ENCODE measurements at places on chromosomes 3 and 15.
A peak's percentile ranks its signal among the peaks of the same experiment; 100 is the strongest.

DNA sequence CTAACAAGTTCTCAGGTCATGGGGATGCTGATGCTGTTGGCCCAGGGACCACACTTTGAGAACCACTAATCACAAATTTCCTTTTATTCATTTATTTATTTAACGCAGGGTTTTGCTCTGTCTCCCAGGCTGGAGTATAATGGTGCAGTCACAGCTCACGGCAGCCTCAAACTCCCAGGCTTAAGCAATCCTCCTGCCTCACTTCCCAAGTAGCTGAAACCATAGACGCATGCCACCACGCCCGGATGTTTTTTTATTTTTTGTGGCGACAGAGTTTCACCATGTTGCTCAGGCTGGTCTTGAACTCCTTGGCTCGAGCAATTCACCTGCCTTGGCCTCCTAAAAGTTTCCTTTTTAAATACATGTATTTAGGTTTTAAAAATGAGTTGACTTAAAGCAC, 20.7 kb upstream of the ISLR2 start:
- no peak for DNase-seq

DNA sequence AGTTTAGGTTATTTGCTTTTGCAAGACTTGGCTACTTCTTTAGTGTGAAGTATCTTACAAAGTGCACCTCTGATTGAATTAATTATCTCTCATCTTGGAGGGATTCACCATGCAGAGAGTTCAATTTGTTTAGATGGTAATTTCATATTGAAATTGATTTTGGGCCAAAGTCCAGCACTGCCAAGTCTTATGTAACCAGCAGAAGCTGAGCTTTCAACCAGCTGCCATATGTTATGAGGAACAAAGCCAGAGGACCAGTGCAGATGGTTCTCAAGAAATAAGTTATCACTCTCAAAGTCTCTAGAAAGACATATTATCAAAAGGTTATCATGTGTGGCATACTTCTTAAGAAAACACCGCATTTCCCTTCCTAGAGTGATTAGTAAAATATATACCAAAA, 29.0 kb downstream of the ABHD6 start:
- no peak for DNase-seq

- peak; percentile 74 for DNase-seq
Observed at GRCh38 chr15:75454471-75455378, 3.2 kb upstream of the SIN3A start.

DNA sequence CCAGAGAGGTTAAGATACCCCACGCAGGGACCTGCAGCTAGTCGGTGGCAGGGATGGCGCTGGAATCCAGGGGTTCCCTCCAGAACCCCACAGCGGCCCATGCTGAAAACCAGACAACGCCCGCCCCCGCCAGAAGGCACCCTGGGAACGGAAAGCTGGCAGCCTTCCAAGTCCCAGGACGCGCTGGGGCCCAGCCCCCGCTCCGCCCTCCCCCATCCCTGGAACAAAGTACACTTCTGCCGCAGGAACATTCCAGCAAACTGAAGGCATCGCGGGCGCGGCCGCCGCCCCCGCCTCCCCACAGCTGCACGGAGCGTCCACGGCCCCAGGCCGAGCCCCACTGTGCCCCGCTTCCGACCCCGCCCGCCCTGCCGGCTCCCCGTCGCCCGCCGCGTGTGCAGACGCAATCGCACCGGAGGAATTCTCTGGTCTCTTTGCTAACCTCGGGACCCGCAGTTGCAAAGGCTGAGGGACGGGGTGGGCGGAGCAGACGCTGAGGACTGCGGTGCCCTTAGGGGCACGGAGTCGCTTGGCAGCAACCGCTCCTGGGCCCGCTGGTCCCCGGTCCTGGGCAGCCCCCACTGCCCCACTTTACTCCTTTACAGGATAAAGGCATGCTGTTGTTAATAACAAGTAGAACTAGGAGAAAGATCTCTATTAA, 44.8 kb upstream of the RNU6-1 start:
- peak; percentile 21 for DNase-seq

GRCh38 chr15:37872661-37873060, 61.8 kb upstream of the TMCO5A start:
- DNase-seq, result no peak

GRCh38 chr15:40906991-40907802, 12.9 kb downstream of the VPS18 start:
- DNase-seq, result peak; percentile 63

DNA sequence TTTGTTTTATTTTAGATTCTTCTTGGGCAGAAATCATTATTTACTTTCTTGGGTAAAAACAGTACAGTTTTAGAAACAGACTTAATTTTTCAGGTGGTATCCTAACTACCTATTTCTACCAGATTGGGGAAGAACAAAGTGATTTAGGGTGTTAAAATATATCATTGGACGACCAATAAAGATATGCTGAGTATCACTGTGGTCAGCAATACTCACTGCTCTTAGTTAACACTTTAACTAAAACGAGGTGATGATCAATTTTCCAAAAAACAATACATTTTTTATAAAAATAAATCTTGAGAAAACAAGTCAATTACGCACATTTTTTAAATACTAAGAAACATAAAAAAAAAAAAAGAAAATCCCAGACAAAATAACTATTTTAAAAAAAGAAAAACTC, 3.6 kb downstream of the COPS2 start:
- DNase-seq, result no peak

GRCh38 chr15:89822951-89823711, 8.5 kb upstream of the ANPEP start:
- no peak for DNase-seq

- no peak for DNase-seq
Observed at GRCh38 chr3:123479891-123480290, 31.0 kb upstream of the ADCY5 start.

DNA sequence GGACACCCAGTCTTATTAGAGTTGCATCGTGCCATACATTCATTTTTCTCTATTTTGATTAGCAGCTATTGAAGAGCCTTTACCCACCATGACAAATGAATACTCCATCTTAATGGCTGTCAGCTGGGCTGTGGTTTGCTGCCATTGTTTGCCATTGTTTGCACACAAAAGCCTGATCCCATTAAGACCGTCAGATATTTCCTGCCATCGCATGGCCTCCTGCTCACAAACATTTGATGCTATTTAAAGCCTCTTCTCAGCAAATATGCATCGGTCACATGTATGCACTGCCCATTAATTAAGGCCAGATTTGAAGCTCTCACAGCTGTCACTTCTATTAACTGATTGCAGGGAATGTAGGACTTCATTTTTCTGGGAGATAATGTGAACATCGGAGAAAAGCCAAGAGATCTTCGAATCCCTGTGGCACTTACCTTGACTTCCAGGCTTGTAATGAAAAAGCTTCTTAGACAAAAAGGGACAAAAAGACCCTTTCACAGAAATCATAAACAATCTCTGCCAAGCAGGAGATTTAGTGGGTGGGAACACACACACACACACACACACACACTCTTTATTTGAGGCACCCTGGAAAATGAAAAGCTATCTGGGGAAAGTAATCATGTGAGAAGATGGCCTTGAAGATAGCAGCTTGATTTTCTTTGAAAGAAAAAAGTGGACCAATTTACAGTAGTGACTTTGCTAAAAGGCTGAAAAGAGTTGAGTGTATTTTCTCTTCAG, 175.4 kb upstream of the NR2E3 start:
- DNase-seq, result no peak

GRCh38 chr15:69663982-69664381, 211.4 kb downstream of the RPLP1 start:
- no peak for DNase-seq

- no peak for DNase-seq
Observed at GRCh38 chr3:116470605-116471197, 25.4 kb upstream of the LSAMP start.

DNA sequence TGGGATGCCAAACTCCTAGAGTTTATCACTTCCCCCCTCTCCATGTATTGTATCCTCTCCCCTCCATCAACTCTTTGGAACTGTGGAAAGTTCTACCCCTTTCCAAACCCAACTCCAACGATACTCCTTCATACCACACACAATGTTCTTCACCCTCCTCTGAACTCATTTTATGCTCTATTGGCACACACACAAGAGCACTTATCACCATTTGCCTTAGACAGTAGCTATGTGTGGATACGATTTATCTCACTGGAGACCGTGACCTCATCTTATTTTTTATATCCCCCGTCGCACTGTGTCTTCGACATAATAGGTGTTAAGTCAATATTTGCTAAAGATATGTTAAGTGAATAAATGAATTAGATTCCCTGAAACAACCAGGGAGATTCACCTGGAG, 316.5 kb upstream of the PROK2 start:
- DNase-seq, result no peak

DNA sequence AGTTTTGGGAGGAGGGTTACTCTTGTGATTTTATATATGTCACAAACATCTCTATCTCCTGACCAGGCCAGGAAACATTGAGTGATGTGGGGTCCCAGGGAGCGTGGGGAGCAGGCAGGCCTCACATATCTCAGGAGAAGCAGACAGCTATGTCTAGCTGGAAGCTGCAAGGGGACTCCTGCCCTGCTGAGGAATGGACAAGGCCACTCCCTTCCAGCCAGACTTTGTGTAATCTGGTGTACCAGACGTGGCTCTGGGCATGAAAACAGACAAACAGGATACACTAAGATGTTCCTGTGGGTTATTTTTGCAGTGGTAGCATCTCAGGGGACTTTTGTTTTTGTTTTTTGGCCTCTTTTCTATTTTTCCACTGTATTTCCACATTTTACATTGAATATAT, 23.2 kb downstream of the CYP8B1 start:
- no peak for DNase-seq

DNA sequence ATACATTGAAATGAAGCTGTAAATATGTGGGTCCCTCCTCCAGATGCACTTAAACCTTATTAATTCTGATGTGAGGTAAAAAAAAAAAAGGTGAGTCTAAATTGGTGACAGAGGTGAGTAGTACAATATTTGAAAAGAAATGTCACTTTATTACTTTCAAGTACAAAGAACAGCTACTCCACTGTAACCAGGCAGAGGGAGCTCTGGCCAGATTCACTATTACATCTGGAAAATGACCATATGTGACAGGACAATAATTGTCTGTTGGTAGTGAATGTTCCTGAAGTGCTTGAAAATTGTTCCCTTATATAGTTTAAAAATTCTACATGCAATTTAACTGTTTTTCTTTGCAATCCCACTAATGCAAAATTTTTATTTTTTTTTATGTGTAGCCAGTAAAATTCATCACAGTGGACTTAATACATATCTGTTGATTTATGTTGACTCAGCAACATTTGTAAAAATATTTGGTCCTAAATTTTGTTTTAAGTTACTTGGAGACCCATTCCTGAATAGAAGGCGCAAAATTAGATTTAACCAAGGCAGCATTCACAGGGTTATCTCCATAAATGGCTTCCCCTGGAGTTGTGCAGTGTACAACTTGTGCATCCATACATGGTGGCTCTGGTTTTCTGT, 231.9 kb upstream of the TBC1D5 start:
- no peak for DNase-seq

GRCh38 chr15:66849746-66850077, 147.7 kb downstream of the SMAD6 start:
- no peak for DNase-seq

GRCh38 chr3:128322030-128323022, 144.4 kb downstream of the DNAJB8 start:
- peak; percentile 71 for DNase-seq

- no peak for DNase-seq
Observed at GRCh38 chr15:68268405-68268804, 9.1 kb upstream of the FEM1B start.

DNA sequence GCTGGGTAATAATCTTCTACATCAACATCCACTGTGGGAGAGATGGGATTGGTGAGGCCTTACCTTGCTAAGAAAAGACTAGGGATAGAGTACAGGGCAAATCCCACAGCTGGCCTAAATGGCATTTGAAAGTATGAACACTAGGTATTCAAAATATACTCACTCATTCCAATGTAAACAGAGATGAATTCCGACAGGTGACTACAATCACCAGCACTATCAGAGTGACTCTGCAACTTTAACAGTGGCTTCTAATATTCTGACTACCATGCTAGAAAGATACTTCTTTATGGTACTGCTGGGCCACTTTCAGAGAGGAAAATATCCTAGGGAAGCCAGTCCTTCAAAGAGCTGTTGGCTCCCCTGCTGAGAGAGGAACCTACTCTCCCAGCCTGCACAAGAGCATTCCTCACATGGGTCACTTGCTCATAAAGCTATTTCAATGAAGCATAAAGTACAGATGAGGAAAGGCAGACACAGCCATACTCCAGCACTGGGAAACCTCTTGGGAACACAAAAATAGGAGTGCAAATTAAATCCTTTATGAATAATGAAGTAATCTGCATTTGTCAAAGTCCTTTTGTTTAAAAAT, 21.5 kb upstream of the MAN2C1 start:
- DNase-seq, result no peak

GRCh38 chr3:32872487-32873382, 54.9 kb downstream of the TRIM71 start:
- no peak for DNase-seq

DNA sequence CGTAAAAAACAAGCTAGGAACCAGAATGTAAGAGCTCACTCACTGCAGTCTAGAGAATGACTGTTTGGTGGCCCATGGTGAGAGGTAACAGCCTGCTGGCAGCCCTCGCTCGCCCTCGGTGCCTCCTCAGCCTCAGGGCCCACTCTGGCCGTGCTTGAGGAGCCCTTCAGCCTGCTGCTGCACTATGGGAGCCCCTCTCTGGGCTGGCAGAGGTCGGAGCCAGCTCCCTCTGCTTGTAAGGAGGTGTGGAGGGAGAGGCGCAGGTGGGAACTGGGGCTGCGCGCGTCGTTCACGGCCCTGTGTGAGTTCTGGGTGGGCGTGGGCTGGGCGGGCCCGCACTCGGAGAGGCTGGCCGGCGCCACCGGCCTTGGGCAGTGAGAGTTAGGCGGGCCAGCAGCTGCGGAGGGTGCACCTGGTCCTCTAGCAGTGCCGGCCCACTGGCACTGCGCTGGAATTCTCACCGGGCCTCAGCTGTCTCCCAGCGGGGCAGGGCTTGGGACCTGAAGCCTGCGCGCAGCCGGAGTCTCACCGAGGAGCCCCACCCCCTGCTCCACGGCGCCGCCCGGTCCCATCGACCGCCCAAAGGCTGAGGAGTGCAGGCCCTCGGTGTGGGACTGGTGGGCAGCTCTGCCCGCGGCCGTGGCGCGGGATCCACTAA, 420.6 kb downstream of the RBMS3 start:
- DNase-seq, result no peak

- DNase-seq, result no peak
Observed at GRCh38 chr3:140552898-140553297, 125.0 kb upstream of the TRIM42 start.

GRCh38 chr15:58710701-58711100, 38.8 kb downstream of the ADAM10 start:
- no peak for DNase-seq

GRCh38 chr3:172096881-172097420, 57.6 kb downstream of the FNDC3B start:
- DNase-seq, result no peak
